ENCODE measurements at places on chromosomes 5 and 9.

GRCh38 chr9:117777823-117778222, 73.6 kb downstream of the TLR4 start:
- no peak for DNase-seq

DNA sequence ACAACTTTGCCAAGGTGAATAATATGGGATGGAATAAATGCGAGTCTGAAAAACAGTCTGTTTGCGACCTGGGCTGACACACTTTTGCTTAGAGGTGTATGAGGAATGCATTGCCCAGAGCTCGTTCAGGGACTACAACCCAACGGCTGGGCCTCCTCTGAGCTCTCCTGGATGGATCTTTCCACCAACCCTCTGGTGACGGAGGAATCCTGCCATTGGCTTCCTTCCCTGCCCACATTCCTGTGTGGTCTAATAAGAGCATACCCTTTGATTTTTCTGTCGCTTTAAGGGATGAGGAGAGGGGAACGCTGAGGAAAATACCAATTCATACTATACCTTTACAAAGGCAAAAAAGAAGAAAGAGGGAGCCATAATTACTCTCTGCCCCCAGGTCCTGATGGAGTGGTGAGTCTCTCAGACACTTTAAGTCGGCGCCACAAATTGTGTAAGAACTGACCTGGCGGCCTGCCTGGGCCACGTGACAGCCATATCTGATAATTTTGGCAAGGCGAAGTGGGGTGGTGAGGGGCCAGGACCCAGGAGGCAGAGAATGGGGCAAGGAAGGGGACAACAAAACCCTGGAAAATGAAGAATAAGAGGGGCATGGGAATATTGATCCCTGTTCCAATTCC, 265.2 kb upstream of the MSX2 start:
- no peak for DNase-seq

GRCh38 chr5:40547994-40548575, 131.6 kb upstream of the PTGER4 start:
- DNase-seq, result no peak

DNA sequence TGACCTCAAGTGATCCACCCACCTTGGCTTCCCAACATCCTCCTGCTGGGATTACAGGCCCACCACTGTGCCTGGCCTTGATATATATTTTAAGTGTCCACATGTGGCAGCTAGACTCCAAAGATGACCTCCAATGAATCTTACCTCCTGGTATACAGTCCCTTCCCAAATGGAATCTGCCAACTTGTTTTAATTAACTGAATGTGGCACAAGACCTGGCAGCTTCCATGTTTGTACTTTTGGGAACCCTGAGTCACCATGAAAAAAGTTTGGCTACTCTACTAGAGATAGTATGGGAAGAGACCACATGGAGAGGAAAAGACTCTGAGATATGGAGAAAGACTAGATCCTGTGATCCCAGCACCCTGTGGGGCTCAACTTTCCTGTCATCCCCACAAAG, 42.5 kb downstream of the CCL28 start:
- DNase-seq, result no peak

- DNase-seq, result no peak
These were observed 1.0 kb upstream of the TNFSF8 start for GRCh38 chr9:114931407-114931806.
